ENCODE measurements at places on chromosomes 16 and 17.

GRCh38 chr17:7002288-7003047 is 6.6 kb downstream of the ALOX12 start:
- no peak for DNase-seq

DNA sequence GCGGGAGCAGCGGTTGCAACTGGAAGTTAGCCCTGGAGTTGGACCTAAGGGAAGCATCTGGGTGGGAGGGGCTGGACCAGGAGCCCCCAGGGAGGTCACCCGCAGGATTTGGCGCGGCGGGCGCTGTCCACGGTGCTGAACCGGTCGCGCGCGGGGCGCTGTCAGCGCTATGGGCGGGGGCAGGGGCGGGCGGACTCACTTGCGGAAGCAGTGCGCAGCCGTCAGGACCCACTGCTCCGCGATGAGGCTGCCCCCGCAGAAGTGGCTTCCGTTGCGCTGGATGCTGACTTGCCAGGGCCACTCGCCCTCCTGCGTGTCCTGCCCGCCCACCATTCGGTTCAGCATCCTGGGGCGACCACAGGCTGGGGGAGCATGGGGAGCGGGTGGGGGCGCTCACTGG is 4.5 kb downstream of the PRSS27 start:
- DNase-seq = peak; percentile 81

DNA sequence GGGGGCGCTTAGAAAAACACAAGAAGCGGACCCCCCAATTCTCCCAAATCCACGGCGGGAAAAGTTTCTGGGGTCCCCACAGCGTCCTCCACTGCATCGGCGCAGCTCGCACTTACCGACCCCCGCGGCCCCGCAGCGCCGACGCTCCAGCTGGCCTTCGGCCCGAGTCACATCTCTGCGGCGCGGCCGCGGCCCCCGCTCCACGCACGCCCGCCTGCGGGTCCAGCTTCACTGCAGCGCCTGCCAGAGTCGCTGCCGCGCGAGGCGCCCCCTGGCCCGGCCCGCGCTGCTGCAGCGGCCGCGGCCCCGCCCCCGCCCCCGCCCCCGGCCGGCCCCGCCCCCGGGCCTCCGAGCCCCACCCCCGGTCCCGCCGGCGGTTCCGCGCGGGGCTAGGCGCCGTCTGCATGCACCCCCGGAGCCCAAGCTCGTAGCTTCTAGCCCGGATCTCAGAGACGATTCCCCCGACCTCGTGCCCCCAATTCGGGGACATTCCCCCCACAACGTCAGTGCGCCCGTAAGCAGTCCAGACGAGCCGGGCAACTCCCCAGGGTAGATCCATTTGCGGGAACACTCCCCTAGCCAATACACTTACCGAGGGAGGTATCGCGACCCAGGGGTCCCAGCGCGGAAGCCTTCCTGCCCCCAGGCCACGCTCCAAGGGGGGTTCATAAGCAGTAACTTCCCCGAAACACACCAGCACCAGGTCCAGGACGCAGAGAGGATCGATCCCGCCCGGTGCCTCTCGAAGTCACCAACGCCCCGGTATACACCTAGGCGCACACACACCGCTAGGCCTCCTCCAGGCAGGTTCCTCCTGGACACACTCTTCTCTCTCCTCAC is at the start of gene GPRC5B:
Gene GPRC5B, minus strand, starts transcription at position 238 of the 840 bp plus-strand sequence. CDS start 12,003 bp downstream, outside the sequence.
- DNase-seq = peak; percentile 78

- no peak for DNase-seq
Observed at GRCh38 chr17:67390646-67391361, 13.7 kb downstream of the PITPNC1 start.

DNA sequence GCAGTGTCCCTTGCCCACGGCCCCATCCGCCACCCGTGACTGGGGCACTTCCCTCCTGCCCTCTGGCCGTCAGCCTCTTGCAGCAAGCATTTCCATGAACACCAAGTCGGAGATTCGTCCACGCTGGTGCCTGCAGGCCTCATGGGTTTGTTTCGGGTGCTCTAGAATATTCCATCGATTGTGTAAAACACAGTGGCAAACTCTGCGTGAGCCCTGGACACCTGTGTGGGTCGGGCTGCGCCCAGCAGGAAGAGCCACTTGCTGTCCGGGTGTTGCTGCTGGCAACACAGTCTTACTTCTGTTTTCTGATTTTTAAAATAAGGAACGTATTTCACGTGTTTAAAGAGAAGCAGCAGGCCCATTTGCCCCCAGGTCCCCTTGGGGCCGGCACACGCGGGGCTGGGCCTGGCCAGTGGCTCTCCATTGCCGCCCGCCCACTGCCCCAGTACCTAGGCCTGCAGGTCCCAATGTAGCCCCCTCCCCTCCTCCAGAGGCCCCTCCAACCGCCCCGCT is 10.0 kb downstream of the CYBC1 start:
- no peak for DNase-seq

- DNase-seq = no peak
Observed at GRCh38 chr16:70656712-70657263, 10.4 kb downstream of the IL34 start.

- no peak for DNase-seq
Observed at GRCh38 chr17:37787055-37787757, 42.3 kb upstream of the HNF1B start.

- DNase-seq = no peak
Observed at GRCh38 chr17:352421-353212, at the start of gene RPH3AL. RPH3AL (minus strand) TSS chr17:352807; CDS start chr17:327543, 25,264 bp downstream.

- DNase-seq = no peak
Observed at GRCh38 chr17:17668358-17668757, 12.9 kb upstream of the RAI1 start.

DNA sequence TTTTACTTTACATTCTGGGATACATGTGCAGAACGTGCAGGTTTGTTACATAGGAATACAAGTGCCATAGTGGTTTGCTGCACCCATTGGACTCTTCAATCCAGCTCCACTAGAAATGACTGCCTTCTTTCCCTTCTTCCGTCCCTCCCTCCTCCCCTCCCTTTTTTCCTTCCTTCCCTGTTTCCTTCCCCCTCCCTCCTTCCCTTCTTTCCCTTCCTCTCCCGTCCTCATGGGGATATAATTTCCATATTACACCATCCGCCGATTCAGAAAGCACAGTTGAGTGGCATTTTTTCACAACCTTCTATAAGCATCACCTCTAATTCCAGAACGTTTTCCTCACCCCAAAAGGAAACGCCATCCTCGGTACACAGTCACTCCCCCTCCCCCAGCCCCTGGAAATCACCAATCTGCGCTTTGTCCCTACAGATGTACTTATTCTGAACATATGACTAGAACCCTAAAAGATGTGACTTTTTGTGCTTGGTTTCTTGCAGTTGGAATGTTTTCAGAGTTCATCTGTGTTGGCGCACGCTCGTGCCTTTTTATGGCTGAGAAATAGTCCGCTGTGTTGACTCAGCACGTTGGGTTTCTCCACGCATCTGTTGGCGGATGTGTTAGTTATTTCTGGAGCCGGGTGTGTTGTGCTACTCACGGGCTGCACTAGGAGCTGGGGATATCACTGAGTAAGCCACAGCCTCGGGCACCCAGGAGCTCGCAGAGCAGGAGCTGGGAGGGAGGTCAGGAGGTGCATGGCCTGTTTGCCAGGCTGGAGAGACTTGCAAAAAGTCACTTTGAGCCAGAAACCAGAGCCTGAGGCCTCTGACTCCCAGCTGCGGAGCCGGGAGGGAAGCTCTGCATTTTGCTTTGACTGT is 336.4 kb downstream of the SEC14L1 start:
- DNase-seq = no peak

GRCh38 chr17:39949028-39949427 is 13.8 kb upstream of the GSDMA start:
- no peak for DNase-seq

DNA sequence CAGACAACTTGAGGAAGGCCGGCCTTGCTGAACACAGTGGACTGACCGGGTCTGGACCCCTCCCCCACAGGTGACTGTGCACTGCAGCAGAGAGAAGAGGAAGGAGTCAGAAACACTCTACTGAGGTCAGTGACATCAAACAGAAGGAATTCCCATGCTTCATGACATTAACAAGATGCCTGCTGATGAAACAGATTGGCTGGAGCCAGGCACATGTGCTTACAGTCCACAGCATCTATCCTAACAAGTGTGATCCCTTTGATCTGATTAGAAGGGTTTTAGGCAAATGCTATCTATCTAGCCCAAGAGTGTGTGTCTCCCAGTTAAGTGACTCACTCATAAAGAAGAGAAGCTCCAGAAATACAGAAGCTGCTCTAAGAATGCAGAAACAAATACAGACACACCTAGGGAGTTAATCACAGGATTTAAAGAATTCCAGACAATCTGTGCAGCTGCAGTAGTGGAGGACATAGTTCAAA is 90.2 kb downstream of the SYCE1L start:
- no peak for DNase-seq

GRCh38 chr17:73575470-73576221 is 68.6 kb downstream of the SDK2 start:
- no peak for DNase-seq

GRCh38 chr17:43645765-43646481 is 15.8 kb downstream of the MEOX1 start:
- peak; percentile 91 for DNase-seq

GRCh38 chr16:57411362-57411976 is 6.9 kb downstream of the CCL17 start:
- DNase-seq = no peak

DNA sequence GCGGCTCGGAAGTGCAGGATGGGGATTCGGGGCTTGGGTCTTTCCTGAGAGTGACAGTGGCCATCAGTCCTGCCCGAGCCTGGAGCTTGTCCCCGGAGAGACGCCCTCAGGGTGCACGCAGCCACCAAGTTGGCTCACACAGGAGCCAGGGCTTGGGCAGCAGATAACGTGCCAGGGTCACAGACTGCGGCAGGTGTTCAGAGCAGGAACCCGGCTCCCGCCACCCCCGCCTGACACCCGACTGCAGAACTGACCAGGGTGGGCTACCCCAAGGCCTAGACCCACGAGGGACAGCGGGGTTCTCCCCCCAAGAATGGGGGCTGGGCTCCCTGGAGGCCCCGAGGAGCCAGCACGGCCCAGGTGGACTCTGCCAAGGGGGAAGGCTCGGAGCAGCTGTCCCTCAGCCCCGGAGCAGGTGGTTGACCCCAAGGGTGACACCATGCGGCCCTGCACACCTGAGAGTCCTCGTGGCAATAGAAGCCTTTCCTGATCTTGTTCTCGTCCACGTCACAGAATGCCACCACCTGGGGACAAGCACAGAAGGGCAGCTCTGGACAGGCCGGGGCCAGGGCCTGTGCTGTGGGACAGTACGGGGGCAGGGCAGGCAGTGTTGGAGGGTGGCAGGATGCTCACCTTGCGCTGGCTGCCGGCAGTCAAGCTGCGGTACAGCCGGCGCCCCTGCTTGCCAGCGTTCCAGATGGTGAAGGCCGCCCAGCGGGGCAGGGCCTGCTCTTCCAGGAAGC is 117.1 kb upstream of the ZNF750 start:
- DNase-seq = peak; percentile 64

- DNase-seq = no peak
Observed at GRCh38 chr16:31404353-31405064, 11.4 kb downstream of the ITGAD start.

GRCh38 chr17:75776386-75777295 is 8.0 kb upstream of the UNK start:
- DNase-seq = no peak

- no peak for DNase-seq
Observed at GRCh38 chr17:17712268-17712924, 31.1 kb downstream of the RAI1 start.

- no peak for DNase-seq
Observed at GRCh38 chr17:17663160-17664063, 17.8 kb upstream of the RAI1 start.

DNA sequence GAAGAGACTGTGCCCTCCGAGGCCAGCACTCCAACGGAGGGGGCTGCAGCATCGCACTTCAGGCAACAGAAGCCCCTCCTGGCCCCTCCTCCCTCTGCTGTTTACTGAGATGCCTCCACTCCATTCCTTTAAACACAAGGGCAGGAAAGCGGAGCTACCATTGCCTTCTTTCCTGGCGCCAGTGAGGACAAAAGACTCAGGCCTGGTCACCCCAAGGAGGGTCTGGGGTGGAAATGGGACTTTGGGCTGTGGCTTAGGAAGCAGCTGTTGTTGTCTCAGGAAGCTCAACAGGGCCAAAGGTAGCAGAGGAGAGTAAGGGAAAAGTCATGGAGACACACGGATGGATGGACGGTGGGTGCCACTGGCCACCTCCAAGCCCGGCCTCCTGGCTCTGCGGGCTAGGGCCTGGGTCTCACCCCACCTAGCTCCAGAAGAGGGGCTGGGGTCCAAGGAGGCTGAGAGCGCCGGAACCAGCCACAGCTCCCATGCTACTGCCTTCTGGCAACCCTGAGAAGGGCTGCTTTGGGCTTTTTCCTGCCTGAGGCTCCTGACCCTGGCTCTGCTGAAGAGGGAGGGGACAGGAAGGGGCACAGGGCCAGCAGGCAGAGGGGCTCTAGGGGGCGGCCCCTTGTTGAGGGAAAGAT is 11.1 kb downstream of the CD300LG start:
- no peak for DNase-seq

DNA sequence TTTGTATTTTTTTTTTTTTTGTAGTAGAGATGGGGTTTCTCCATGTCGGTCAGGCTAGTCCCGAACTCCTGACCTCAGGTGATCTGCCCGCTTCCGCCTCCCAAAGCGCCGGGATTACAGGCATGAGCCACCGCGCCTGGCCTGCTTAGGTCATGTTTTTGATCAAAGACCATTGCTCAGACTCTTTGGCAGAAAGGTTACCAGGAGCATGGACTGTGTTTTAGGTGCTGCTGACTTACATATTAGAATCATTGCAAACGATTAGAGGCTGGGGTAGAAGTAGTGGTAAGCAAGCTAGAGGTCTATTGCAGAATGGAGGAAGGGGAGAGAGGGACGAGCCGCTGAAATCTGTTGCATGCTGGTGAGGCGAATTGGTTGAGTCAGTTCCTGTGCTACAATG is 79.8 kb downstream of the TANGO6 start:
- DNase-seq = no peak

DNA sequence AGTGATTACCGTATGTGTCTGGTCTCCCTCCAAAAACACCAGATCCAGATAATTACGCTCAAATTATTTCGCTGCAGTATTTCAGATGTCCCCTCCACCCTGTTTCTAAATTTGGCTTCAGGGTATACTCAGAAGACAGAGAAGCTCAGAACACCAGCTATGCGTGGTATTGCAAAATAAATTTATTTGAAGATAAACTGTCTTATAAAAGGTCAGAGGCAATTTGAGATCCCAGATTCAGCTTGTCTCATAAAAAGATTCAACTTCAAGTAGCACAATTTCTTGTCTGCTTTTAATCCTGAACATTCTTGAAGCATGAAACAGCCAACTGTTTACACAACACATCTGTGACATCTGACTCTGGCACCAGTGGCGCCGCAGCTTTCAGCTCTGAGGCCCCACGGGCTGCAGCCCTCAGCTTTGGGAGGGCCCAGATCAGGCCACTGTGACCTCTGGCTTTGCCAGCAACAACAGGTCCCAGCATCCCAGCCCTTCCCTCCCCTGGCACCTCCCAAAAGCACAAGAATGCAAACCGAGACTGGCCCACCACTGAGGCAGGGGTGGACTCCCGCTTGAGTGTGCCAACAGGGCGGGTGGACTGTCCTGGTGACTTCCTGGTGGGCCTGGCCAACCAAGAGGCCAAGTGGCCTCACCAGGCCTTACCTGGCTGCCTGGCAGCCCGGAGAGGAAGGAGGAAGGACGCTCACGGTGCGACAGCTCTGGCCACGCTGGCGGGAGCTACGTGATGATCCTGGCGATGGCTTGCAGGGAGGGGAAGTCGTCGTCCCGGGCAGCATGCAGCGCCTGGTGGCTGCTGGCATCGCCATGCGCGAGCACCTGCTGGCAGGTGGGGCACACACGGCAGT is 8.0 kb downstream of the SYNGR3 start:
- DNase-seq = no peak
